ENCODE measurements at places on chromosomes 7 and 10. TPM values are rescaled to one million over a fixed set of nuclear protein-coding genes. Genes with fewer than 3 reads are reported as not detected.

The DYNC1I1 gene
- total RNA-seq: 13.3 TPM

The AMZ1 gene
- 2.0 TPM for total RNA-seq

DNA sequence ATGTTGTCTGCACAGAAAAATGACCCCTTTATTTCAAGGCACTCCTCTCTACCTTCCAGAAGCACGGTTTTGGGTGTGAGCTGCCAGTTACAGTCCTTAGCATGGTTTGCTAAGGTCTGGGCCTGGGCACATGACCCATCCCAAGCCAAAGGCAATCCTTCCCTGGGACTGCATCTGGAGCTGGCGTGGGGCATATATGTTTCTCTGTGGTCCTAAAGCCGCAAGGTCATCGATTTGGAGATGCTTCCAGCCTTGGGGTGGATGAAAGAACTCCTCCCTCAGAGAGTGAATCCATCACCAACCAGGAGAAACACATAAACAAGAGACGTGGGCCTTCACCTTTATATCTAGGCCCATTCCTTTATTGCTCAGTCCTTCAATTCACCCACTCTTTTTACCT lies 50.1 kb upstream of the IGFBP3 start:
- DNase-seq: no peak

DNA sequence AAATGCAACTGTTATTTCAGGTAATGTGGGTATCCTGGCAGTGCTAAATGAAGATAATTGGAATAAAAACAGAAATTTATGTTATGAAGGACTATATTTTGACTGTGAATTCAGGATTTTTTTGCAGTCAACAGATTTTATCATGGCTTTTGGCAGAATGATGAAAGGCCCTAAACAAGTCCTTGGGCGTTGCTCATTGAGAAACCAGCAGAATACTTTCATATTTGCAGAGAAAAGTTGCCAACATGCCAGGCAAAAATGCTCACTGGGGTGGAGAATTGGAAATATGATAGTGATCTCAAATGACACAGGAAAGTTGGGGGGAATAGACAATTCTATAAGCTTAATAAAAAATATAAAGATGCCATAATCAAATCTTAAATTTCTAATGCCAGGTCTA lies 121.1 kb downstream of the GPR85 start:
- no peak for DNase-seq
